ENCODE measurements at places on chromosomes 16 and 17.
A peak's percentile ranks its signal among the peaks of the same experiment; 100 is the strongest.

DNA sequence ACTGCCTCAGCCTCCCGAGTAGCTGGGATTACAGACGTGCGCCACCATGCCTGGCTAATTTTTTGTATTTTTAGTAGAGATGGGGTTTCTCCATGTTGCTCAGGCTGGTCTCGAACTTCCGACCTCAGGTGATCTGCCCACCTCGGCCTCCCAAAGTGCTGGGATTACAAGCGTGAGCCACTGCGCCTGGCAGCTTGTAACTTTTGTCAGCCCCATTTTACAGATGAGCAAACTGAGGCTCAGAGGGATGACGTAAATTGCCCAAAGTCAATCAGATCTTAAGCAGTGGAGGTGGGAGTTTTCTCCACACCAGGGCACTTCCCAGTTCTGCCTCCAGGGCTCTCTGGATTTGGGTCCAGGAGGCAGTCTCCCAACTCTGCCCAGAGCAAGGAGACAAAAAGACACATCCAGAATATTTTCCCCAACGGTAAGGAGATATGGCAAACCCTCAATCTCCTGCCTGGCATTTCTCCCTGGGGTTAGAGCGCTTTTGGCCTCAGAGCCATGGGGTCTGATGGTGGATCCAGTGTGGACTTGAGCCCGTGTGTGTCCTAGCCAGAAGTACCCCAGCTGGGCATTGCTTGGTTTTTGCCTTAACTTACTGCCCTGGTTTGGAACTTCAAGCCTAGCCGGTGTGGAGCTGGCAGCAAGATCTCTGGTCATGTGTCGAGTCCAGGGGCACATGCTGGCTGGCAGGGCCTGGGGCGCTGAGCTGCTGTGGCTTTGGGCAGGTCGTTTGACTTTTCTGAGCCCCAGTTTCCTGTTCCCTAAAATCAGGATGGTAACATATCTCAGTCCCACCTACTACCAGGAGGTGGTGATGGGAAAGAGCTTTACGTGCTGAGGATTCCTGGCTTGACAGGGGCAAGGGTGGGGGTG lies 3.4 kb downstream of the ADAM11 start:
- no peak for DNase-seq

- DNase-seq, result no peak
Observed at GRCh38 chr16:54585998-54586340, 299.4 kb upstream of the IRX3 start.

DNA sequence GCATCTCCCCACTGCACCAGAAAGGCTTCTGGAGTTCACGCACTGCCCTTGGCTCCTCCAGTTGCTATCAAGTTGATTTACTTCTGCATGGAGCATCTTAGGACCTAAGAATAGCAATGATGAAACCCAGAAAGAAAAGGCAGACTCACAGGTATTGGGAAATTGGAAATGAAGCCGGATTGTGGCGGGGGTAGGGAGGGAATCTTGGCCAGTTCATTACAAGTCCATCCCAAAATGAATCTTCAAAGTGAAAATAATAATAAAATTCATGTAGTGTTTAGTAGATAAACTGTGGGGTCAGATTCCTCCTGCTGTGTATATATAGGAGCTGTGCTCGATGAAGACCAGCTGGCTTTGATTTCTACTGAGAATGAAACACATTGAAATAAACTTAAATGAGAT lies 33.7 kb downstream of the TEKT3 start:
- no peak for DNase-seq

- DNase-seq, result peak; percentile 12
Observed at GRCh38 chr16:11094075-11094856, 149.9 kb downstream of the CLEC16A start.

- DNase-seq, result no peak
Observed at GRCh38 chr17:75820094-75821080, 23.8 kb downstream of the UNC13D start.
